Stimulated activated CD4-positive, alpha-beta T cell treated with anti-CD3 and anti-CD28 coated beads, Interleukin-15, amount 100 ng/mL, for 1 hour (primary cell): ENCODE measurements at places on chromosomes 7 and 10.

- DNase-seq = no peak
Measured at GRCh38 chr10:1406132-1406966, 331.0 kb downstream of the ADARB2 start.

GRCh38 chr7:28442540-28443420 lies 30.5 kb downstream of the CREB5 start:
- DNase-seq = no peak

DNA sequence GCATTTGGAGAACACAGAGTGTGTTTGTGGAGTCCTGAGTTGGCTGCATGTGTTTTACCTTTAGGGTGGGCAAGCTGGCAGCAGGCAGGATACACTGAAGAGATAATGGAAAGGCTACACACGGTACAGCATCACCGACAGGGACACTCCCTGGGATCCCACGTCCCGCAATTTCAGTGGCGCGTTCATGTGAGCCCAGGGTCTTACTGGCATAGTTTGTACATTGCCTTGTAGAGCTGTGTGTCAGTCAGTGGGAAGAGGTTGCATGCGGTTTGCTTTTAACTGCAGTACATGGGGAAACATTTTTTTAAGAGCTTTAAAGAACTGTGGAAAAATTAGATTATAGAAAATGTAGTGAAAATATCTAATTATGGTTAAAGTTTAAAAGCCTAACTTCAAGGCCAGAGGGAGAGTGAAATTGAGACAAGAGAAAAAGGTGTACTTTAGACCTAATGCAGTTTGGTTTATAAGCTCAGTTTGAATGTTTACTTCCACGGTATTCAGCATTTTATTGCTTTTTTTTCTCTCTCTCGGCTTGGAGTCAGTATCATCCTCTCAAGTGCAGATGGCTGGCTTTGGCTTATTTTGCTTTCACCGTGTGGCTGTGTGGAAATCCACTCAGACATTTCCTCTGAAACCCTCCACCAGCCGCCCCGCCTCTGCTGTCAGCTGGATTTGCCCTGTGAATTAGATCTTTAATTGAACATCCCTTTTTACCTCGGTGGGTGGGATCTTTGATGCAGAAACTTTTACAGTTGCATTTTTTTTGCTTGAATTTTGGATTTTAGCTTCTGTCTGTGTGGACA lies 364.2 kb upstream of the COBL start:
- DNase-seq = no peak

GRCh38 chr7:81776948-81777630 lies 7.2 kb upstream of the HGF start:
- no peak for DNase-seq

DNA sequence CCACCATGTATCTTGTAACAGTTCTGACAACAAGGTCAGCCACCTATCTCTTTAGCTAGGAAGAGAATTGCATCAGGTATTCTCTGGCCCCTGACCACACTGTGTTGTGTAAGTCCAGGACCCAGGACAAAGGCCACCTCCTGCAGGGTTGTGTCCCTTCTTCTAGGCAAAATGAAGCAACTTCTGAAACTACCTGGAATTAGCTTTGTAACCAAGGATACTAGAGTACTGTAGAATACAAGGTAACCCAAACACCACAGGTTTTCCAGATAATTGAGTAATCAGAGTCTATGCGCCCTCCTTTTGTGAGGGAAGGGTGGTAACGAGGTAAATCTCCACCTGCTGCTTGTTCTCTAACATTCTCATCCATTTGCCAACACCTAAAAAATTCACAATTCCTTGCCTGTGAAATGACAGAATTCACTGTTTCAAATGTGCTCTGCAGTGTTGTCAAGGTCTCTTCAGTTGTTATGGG lies 51.7 kb downstream of the SGMS1 start:
- DNase-seq = no peak

DNA sequence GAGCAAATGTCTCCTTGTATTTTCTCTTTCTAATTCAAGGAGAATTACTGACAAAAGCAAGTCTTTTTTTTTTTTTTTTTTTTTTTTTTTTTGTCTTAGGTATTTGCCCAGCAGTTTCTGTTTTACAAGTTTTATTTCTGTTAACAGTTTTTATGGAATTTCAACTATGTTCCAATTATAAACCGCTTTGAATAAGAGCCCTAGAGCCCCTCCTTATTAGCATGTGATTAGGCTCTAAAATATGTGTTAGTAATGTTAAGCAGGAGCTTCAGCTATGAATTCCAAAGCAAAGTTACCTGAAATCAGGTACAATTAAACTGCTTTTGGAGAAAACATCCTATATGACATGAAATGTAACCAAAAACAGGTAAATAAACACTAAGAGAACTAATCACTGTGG lies 997.0 kb upstream of the POT1 start:
- no peak for DNase-seq

DNA sequence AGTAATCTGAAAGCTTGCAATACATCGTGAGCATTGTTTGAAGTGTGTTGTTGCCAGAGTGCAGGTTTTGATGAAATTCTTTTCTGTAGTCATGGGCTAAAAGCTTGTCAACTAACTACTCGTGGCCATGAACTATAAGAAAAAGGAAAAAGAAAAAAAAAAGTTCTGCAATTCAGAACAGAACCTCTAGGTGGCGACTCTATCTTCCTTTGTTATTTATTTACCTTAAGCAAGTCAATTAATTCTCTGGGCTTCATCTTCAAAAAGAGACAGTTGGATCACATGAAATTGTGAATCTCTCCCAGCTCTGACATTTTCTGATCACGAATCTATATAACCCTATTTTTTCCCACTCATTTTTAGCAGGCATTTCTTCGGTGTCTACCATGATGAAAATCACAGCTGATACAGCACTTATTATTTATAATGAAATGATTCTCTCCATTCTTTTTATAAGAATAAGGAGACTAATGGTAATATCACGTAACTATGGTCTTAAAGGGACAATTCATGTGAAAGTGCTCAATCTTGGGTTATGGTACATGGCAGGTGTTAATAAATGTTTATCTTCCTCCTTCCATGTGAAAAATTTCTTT lies 18.8 kb downstream of the TMEM196 start:
- no peak for DNase-seq

- no peak for DNase-seq
Measured at GRCh38 chr7:36423633-36424032, 34.0 kb downstream of the ANLN start.

DNA sequence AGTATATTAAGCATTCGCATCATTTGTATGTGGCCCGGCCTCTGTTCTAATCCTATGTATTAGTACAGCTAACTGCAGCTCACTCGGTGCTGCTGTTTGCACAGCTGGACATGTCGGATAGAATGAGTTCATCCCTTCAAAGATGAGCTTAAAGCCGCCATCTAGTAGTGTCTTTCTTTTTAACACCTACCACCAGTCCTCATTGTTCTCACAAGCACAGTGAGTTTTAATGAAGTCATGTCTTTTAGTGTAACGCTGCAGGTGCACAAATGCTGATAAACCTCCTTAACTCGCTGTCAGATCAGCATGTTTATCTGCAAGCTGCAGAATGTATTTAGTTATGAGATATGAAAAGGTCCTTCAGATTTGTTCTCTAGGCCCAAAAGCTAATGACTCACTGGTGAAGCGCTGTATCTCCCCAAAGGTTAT lies 247.5 kb downstream of the MTERF1 start:
- no peak for DNase-seq

GRCh38 chr10:77187376-77187999 lies 450.1 kb downstream of the KCNMA1 start:
- no peak for DNase-seq

DNA sequence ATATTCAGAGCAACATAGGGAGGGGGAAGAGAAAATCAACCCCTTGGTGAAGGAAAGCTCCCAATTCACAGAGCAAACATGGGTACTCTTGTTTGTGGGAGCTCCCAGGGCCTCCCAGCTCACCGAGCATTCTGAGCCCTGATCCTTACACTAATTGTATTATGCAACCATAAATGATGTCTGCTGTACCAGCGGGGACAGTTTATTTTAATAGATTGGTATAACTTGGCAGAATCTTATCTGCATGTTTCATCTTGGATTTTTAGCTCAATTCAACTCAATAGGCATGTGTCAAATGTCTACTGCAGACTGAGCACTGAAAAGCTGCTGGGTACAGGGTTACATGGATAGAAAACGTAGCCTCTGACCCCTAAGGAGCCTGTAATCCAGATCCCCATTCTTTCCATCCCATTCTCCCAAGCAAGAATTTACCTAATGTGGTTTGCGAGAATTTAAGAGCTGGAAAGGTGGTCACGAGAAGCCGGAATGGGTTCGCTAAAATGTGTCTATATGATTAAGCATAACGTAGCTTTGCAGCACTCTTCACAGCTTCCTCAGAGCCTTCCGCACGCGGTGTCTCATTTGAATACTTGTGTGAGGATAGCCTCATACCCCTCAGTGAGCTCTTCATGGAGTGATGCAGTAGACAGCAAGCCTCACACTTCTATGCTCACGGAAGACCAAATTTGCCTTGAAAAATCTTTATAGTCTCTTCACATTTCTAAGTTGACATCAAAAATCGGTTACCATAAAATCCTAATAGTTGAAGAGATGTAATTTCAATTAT lies 18.3 kb downstream of the EGFR start:
- no peak for DNase-seq

- no peak for DNase-seq
Measured at GRCh38 chr7:37128327-37129034, 320.2 kb downstream of the ELMO1 start.

DNA sequence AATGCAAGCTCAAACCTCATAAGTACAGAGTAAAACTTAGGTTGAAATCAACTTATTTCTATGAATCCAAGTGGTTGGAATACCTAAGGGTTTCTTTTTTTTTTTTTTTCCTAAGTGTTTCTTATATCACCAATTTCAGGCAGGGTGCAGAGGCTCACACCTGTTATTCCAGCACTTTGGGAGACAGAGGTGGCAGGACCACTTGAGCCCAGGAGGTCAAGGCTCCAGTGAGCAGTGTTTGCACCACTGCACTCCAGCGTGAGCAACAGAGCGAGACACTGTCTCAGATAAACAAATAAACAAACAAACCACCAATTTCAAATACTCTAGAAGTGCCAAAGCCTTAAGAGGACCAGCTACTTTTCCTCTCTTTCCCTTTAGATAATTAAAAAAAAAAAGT lies 39.2 kb upstream of the SPOCK2 start:
- no peak for DNase-seq

- no peak for DNase-seq
Measured at GRCh38 chr10:77574438-77574837, 63.2 kb downstream of the KCNMA1 start.

DNA sequence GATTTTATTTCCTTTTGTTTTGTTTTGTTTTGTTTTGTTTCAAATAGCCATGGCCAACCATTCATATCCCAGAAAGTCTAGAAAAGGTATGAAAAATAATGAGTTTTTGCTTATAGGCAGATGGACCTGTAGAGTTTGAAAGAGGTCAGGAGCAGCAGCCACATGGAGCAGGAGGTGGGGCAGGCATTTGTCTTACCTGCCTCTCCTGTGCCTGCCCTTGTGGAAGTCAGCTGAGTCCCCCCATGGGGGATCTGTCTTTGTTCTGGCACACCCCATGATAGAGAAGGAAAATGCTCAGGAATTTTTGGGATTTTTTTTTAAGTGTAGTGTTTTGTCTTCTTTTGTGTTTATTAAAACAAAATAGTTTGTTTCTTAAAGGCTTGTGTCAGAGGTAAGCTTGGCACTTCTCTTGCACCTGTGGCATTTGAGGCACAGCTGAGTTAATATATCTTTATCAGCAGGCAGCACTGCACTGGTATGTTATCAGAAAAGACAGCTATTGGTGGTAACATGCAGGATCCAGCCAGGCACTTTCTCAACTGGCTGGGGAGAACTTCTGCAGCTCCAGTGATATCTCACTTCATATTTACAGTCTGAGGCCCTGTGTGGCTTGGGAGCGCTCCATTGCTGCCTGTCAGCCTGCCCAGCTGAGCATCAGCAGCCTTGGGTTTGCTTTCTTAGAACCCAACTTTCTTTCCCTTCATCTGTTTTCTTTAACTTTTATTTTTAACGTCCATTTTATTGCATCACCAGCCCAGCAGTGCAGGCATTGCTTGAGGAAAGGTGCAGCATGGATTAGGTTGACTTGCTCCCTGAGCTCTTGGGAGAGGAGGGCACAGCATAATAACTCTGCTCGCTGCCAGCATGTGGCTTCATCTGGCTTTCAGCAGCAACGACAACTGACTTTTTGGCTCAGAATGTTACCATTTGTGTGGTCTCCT lies 44.4 kb downstream of the LRRC4 start:
- no peak for DNase-seq

- no peak for DNase-seq
Measured at GRCh38 chr10:7337431-7338171, 73.2 kb downstream of the SFMBT2 start.

DNA sequence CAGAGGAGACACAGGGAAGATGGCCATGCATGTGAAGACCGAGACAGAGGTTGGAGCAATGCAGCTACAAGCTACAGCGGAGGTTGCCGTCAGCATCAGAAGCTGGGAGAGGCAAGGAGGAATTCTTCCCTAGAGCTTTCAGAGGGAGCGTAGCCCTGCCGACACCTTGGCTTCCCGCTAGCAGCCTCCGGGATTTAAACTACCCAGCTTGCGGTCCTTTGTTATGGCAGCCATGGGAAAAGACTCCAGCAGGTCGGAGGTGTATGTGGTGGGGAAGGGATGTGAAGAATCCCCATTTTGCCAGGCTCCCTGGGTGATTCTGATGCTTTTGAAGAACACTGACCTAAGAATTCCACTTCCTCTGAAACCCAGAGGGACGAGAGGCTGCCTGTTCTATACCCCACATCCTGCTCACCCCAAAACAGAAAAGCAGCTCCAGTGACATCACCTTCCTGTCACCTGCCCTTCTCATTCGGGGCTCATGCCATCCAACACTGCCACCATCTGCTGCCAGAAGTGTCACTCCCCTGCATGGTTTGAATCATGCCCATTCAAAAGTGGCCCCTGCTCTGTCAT lies 3.3 kb upstream of the SEPHS1 start:
- no peak for DNase-seq

DNA sequence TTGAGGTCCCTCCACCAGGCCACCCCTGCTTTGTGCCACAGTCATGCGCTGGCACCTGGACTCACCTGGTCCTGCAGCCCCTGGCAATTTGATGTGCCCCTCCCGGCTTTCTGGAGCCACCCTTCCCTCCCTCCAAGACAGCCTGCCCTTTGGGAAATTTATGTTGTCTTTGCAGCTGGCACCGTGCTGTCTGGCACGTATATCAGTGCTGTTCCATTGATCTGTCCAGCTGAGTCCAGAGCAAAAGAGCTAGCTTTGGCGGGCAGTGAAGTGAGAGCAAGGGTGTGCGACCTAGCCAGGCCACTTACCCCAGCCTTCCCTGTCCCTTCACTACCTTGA lies 5.7 kb downstream of the RARRES2 start:
- DNase-seq = no peak

GRCh38 chr7:45594745-45595535 lies 20.8 kb downstream of the ADCY1 start:
- no peak for DNase-seq

DNA sequence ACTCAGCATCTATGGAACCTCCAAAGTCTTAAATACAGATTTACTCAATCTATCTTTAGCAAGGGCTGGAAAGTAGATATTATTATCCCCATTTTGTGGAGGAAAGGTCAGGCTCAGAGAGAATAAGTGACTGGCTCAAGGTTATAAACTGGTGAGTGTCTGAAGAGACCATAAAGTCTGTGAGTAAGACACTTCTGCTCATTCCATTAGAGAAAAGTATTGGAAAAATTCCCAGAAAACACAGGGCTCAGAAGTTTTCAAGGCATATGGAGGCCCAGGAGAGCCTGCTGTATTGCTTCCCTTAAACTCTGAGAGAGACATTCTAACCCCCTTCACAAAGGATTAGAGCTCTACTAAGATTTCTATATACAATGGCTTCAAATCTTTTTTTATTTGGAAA lies 134.8 kb downstream of the PCDH15 start:
- DNase-seq = no peak

GRCh38 chr10:86211691-86212390 lies 154.8 kb downstream of the GRID1 start:
- no peak for DNase-seq

GRCh38 chr10:22473044-22473443 lies 127.7 kb downstream of the SPAG6 start:
- DNase-seq = no peak
